ENCODE measurements at places on chromosomes 1 and 21.
A peak's percentile ranks its signal among the peaks of the same experiment; 100 is the strongest.

- DNase-seq, result peak; percentile 57
Observed at GRCh38 chr1:110765640-110766335, 91.0 kb upstream of the KCNA3 start.

DNA sequence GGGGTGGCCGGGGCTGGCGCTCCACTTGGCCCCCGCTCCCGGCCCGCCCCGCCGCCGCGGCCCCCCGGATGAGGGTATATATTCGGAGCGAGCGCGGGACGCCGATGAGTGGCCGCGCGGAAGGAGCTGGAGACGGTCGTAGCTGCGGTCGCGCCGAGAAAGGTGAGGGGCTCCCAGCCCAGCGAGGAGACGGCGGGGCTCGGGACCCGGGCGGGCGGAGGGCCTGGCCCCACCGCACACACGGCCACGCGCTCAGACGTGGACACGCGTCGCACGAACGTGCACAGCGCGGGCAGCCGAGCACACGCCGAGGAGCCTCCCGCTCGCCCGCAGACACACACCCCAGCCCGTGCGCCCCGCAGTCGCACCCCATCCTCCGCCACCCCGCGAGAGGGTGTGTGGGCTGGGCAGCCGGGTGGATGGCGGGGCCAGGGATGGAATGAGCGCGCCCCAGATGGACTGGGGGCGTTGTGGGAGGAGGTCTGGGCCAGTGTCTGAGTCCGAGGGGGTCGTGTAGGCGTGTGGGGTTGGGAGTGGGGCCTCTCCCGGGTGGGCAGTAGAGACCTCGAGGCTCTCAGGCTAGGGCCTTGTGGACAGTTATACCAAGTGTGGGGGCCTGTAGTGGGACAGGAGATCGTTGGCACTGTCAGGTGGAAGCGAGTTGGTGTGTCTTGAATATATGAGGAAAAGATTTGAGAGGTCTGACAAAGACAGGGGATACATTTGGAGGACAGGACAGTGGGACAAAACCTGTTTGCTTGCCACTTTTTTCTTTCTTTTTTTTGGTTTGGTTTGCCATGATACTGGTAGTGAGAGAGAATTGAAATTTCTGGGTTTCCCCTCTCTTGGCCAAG lies at the start of gene UAP1:
UAP1 (plus strand) TSS at position 107 of the 854 bp plus-strand sequence. CDS start 4,347 bp downstream, outside the sequence.
- no peak for DNase-seq

DNA sequence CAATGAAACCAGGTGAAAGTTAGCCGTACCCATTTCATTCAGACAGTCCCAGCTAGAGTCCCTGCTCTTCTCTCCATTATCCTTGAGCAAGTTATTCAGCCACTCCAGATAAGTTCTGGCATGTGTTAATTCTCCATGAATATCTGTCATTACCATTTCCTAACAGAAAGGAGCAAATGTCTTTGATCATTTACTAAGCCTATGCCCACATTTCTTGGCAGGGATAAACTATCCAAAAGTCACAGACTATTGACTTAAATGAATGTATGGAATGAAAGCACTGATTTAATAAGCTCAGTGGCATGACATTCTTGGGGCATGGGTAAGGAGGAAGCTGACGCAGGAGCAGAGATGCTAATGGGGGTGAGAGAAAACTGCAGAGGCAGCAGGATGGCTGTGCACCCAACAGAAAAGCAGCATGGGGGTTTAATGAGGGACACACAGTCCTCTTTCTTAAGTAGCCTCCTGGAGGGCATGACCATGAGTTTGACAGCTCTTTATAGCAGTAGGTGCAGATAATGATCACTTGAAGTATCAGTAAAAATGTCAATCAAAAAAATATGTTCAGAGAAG lies 17.6 kb upstream of the DHCR24 start:
- DNase-seq, result no peak

GRCh38 chr1:213617133-213617532 lies 370.6 kb upstream of the PROX1 start:
- no peak for DNase-seq

DNA sequence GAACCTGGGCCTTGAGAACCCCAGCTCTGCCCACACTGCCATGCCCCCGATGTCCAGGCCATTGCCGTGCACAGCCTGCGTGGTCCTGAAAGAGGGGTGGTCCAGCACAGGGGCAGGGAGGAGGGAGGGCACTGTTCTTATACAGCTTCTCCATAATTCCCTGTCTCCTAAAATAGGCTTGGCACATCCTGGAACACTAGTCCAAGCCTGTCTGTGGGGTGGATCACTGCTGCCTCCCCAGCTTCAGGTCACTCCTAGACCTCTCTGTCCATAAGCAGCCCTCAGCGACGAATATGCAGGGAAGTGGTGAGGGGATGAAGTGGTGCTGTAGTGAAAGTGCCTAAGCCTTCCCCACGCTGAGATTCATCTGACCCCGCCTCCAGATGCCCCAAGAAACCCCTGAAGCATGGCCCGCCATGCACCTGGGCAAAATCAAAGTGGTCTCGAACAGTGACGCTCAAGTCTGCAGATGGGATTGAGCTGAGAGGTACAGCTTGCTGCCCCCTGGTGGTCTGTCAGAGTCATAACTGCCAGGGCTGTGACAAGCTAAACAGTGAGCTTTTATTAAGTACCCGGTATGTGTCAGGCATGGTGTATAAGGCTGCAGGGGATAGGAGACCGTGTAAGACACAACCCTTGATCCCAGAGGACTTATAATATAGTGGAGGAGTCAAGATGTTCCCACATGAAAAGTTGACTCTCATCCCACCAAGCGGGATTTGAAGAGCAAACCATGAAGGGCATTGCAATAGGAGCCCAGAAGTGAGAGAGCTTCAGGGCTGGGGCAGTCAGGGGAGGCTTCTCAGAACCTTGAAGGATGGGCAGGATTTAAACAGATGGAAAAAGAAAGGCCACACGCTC lies 66.6 kb downstream of the FAM163A start:
- peak; percentile 64 for DNase-seq

DNA sequence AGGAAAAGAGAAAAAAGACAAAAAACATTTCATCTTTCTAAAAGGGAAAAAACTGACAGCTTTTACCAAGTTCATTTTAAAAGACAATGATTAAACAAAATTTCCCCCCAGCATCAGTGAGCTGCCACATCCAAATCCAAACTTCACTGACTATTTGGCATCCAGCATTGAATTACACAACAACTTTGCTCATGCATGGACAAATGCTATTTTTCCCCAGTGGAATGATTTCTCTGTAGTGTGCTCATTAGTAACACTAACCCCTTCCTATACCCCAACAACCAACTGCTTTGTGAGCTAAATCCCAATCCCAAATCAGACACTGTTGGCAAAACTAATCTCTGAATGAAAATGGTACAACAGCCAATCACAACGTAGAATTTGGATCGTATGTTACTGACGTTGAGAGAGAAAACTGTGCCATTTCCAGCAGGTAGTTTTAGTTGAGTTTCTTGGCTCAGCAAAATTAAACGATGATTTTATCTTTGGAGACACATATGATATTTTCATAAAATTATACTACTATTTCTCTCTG lies 37.9 kb downstream of the PIK3R3 start:
- no peak for DNase-seq

DNA sequence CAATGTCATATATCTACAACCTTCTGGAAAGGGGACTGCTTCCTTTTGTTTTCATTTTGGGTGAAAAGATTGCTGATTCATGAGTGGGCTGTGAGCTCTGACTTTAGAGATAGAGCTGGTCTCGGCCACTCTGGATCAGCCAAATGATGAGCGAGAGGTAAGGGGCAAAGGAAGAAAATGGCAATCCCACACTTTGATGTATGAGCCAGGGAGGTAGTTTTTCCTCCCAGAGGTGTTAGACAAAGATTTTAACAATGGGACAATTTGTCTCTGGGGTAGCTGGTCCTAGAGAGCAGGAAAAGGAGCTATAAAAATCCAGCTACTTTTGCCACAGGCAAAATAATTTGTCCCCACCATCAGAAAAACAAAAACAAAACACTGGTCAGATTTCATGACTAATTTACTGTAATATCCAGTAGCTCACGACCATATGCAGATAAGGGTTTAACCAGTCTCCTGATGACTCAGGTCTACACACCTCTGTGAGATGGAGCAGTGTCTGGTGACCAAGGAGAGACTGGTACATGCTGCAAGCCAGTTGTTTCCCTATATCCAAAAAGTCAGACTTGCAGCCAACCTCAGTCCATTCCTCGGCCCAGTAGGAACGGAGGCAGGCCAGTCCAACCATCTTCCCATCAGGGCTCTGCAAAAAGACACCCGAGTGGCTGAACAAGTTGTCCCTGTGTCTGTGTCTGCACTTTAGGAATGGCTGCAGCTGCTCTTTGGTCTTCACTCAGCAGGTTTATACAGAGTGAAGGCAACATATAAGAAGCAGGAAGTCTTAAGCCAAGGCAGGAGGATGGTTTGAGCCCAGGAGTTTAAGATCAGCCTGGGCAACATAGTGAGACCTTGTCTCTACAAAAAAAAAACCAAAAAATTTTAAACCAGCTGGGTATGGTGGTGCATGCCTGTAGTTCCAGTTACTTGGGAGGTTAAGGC lies 29.2 kb downstream of the DNASE2B start:
- no peak for DNase-seq

- no peak for DNase-seq
Observed at GRCh38 chr1:235942979-235943575, 76.4 kb upstream of the LYST start.

DNA sequence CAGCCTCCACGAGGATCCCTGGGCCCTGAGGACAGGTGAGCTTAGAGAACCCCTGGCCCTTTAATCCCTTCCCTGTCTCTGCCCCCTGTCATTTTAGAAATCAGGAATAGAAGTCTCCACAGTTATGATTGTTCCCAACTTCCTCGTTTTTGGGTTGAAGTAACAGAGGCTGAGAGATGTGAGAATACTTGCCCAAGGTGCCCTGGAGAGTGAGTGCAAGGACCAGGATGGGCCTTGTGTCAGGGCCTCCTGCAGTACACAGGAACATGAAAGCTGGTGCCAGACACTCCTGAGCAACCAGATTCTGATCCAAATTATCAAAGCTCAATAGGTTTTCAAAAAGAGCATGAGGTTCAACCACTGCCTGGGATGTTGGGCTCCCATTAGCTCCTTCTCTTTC lies 10.1 kb downstream of the HLX start:
- DNase-seq, result no peak

- DNase-seq, result no peak
Observed at GRCh38 chr1:112144733-112145426, 155.4 kb upstream of the KCND3 start.

GRCh38 chr1:199774433-199775089 lies 252.9 kb upstream of the NR5A2 start:
- no peak for DNase-seq

DNA sequence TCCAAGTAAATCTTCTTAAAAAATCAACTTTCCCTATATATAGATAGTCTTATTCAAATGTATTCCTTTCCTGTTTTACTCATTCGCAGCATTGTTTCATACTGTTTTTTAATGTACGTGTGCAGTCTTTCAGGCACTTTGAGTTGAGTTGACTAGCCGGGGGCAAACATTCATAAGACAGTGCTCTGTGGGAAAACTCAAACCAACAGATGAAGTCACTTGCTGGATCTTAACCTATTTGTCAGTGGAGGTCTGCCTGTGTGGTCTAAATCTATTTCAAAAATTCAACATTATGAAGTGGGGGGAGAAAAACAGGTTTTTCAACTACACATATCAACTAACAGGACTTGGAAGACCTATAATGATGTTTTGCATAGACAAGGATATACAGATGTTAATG lies 6.2 kb downstream of the HSD11B1 start:
- DNase-seq, result no peak

GRCh38 chr21:39180429-39181019 lies 2.7 kb downstream of the PSMG1 start:
- no peak for DNase-seq

DNA sequence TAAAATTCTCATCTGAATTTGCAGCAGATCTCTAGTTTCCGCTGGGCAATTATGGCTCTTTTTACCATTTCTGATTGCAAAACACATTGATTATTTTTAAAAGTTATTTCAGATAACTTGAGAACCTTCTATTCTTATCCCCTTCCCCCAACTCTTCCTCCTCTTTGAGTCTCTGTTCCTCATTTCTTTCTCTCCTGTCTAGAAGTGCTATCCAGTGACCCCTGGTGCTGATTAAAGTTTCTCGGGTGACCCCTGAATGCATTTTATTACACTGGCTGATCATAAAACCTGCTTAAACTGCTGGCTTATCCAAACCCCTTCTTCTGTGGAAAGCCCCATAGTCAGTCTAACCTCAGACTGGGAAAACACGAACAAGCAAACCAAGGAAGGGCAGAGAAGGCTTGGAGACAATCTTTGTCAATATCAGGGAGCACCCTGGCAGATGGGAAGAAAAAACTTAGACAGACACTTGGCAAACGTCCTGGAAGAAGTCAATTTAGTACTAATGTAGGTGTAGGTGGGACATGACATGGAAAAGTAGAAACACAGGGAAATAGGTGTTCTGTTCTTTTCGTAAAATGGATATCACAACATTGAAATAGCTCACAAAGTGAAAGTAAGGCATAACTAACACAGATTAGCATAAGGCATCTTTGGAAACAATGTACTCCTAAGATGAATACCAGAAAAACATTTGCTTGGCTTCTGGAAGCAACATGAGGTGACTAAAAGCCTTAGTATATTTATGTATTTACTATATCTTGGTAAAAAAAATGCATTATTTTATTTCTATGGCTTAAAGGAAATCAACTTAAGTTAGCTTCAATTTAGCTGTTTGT lies 61.4 kb downstream of the GORAB start:
- no peak for DNase-seq

DNA sequence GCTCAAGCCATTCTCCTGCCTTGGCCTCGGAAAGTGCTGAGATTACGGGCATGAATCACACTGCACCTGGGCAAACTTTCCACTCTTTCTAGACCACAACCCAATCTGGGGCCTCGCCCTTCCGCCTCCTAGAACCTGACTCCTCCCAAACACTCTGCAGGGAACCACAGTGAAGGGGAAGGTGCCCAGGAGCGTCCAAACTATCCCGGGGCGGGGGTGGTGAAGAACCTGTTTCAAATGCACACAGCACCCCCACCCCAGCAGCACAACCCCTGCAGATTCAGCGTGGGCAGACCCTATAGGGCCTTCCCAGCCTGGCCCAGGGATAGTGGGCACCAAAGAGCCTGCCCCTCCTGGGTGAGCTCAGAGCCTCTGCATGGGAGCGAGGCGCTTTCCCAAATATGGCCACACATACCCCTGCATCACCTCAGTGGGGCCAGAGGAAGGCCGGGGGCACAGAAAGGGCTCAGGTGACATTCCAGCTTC lies 86.9 kb downstream of the STUM start:
- peak; percentile 46 for DNase-seq

DNA sequence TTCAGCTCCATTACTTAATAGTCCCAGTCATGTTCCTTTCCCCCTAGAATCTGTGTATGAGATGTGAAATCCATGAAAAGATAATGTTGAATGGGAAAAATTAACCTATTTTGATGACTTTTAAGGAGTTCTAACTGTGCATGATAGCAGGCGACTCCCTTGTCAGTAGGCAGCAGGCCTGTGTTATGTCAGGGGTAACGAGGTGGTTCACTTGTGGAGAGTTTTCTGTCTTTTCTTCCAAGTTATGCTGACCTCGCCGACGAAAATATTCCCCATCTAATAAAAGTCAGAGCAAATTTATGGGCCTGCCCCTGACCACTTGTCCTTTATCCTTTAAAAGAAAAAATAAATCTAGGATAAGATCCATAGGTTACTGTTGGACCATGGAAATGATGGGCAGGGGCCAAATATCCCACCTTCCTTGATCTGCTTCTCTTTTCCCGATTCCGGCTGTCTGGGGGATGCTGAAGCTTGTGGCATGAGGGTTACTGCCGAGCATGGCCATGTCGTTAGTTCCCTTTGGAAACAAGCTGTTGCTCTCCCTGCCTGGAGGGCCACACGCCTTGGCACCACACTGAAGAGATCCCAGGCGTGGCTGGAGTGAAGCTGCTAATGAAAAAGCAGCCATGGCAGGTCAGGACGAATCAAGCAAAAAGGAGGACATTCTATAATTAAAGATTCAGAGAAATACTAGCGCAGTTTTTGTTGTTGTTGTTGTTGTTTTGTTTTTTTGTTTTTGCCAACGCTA lies 93.8 kb downstream of the ROR1 start:
- DNase-seq, result no peak

- DNase-seq, result no peak
Observed at GRCh38 chr21:38639571-38640354, 141.5 kb upstream of the ERG start.

Data from CD8-positive, alpha-beta memory T cell (primary cell).